Gastroesophageal sphincter (tissue), 4 donors: ENCODE measurements at places on chromosomes 13 and 19.

DNA sequence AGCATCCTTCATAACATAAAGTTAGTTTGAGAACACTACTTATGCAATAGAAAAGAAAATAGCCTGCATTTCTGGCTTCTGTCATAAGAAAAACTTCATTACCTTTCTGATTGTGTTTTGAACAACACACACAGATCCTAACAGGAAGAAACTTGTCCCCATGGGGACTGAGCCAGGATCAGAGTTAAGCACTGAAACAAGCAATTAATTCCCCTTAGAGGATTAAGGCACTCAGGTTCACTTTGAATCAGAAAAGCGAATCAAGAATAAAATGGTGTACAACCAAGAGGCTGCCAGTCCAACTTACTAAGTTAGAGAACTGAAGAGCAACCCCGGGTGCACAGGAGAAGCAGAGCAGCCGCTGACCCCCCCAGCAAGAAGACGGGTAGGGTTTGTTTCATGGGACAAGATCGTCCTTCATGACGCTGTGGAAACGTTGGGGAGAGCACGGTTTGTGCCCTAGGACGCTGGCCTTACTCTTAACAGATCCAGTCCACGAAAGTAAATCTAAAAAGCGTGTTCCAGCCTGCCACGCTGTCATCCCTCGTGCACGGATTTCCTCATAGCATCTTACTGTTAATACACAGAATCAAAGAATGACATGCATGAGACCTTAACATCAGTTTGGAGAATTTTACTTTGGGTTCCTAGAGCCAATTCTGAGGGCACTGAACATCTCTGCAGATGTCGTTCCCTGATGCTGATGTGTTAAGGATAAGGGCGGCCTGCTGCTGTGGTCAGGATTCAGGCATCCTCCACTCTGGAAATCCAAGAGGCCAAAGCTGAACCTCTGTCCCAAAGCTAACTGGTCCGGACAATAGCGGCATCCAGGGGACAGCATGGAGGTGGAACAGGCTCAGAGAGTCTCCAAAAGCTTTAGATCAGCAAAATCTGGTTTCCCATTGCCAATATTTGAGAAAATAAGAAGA lies 46.4 kb downstream of the GGACT start:
- ATAC-seq = no peak

- ATAC-seq = no peak
These were observed 468.0 kb downstream of the TSHZ3 start for GRCh38 chr19:30881281-30881680.

GRCh38 chr19:31352782-31353651 lies 3.8 kb upstream of the TSHZ3 start:
- ATAC-seq = no peak

- no peak for ATAC-seq
These were observed 6.0 kb upstream of the ZNF738 start for GRCh38 chr19:21352830-21353229.

DNA sequence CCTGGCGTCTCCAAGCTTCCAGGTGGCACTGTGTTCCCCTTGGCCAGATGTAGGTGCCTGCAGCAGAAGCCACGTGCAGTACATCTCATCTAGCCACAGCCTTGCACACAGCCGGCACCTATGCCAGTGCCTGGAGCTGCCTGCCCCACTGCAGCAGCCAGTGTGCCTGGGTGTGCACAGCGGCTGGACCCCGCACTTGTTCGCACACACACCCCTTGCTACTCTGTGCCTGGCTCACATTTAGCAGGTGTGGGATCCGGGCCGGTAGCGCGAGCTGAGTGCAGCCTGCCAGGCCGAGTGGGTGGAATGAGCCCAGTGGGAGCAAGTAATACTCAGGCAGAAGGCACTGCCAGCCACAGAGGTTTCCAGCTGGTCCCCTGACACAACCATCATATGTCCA lies 26.9 kb upstream of the RBM26 start:
- no peak for ATAC-seq

GRCh38 chr13:109166804-109167203 lies 537.4 kb downstream of the MYO16 start:
- no peak for ATAC-seq

DNA sequence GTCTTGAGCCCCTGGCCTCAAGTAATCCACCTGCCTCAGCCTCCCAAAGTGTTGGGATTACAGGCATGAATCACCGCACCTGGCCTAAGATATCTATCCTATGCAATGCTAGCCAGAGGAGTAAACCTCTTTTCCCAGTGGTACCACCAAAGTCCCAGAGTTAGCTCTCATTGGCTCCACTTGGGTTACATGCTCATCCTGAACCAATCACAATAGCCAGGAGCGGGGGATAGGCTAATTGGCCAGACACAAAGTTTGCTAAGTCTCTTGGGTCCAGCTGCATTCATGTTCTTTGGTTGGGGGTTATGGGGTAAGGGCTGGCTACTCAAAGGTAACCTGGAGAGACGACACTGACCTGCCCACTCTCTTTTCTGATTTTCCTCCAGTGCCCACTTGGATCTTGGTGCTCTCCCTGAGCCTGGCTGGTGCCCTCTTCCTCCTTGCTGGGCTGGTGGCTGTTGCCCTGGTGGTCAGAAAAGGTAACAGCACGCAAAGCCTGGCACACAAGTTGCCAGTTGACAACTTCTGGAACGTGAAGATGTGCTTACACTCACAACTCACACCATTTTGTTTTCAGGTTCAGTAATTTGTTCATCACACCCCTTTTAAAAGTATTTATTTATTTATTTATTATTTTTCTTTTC lies 7.8 kb downstream of the C19orf38 start:
- ATAC-seq = no peak

DNA sequence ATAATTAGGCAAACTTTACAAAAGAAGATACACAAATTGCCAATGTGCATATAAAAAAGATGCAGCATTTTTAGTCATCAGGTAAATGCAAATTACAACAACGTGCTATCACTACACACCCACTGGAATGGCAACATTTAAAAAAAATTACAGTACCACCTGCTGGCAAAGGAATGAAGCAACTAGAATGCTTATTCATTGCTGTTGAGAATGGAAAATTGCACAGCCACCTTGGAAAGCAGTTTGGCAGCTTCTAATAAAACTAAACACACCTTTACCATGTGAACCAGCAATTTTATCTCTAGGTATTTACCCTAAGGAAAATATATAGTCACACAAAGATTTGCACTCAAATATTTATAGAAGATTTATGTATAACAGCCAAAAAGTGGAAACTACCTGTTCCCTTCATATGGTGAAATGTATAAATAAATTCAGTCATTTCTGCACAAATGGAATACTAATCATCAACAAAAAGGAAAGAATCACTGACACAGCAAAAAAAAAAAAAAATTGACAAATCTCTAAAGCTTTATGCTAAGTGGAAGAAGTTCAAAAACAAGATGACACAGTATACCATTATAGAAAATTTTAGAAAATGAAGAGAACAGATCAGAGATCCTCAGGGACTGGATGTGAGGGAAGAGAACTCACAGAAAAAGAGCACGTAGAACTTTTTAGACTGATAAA lies 30.3 kb downstream of the OXGR1 start:
- ATAC-seq = no peak

GRCh38 chr19:9995084-9995483 lies 15.2 kb downstream of the COL5A3 start:
- ATAC-seq = no peak

- ATAC-seq = no peak
These were observed 8.2 kb downstream of the C3 start for GRCh38 chr19:6712231-6712630.

DNA sequence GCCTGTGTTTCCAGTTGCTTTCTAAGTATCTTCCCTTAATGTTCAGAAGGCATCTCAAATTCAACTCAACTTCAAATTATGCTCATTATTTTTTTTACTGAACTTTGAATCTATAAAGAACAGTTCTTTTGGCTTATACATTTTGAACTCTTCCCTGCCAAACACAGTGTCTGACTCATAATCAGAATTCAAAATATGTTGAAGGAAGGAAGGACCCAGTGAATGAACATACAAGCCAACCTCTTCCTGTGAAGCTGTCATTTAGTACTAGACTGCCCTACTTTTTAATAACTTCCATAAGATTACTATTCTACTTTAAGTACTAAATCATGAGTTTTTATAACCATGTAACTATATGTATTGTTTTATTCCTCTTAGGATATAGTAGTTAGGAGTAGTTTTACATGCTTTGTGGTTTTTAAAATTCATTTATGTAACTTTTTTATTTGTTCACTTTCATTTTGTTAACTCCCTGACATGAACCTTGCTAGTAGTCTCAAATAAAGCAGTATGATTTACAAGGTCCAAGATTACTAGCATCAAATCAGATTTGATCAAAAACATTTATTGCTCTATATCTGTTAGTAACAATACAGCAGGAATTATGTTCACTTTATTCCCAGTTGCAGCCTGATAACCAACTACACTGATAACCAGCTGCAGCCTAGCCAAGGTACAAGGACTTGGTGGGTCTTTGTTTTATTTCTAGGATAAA lies 6.4 kb downstream of the NUDT15 start:
- no peak for ATAC-seq

DNA sequence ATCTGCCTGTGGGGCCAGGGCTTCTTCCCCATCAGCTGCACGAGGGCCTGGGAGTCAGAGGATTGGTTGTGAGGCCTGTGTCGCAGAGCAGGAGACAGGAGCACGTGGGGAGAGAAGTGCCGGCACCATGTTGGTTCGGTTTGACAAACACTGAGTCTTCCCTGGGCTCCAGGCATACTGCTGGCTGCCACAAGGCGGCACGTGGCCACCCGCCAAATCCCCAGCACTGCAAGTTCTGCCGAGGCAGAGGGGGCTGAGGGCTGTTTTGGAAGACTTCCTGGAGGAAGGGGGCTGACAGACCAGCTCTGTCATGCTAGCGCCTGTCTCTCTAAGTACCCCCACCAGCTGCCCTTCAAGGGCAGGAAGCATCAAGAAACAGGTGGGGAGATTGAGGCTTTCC lies 9.5 kb downstream of the SHANK1 start:
- ATAC-seq = no peak

- no peak for ATAC-seq
These were observed 1204.5 kb upstream of the SLC10A2 start for GRCh38 chr13:104270731-104271130.

GRCh38 chr19:45027371-45027770 lies 11.5 kb upstream of the CLASRP start:
- ATAC-seq = no peak

DNA sequence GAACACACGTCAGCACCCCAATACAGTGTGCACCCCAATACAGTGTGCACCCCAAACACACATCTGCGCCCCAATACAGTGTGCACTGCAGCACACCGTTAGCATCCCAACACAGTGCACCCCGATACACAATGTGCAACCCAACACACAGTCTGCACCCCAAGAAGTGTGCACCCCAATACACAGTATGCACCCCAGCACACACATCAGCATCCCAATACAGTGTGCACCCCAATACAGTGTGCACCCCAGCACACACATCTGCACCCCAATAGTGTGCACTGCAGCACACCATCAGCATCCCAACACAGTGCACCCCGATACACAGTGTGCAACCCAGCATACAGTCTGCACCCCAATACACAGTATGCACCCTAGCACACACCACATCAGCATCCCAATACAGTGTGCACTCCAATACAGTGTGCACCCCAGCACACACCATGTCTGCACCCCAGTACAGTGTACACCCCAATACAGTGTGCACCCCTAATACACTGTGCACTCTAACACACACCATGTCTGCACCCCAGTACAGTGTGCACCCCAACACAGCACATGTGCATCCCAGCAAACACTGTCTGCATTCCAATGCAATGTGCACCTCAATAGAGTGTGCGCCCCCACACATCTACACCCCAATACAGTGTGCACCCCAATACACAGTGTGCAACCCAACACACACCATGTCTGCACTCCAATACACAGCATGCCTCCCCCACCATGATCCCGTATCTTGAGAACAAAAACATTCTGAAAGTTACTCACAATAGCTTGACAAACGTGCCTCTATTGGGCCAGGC lies 855 bp upstream of the CARS2 start:
- ATAC-seq = no peak

GRCh38 chr13:22964245-22964966 lies 216.4 kb upstream of the SGCG start:
- ATAC-seq = no peak

DNA sequence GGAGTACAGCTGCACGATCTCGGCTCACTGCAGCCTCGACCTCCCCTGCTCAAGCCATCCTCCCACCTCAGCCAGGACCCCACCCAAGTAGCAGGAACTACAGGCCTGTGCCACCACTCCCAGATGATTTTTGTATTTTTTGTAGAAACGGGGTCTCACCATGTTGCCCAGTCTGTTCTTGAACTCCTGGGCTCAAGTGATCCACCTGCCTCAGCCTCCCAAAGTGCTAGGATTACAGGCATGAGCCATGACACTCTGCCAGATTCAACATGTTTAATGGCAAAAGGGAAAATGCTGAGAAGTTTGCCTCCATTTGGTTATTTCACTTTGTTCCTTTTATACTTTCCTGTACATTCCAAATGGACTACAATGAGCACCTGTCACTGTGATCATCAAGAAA lies 65.8 kb downstream of the ZIC5 start:
- no peak for ATAC-seq

DNA sequence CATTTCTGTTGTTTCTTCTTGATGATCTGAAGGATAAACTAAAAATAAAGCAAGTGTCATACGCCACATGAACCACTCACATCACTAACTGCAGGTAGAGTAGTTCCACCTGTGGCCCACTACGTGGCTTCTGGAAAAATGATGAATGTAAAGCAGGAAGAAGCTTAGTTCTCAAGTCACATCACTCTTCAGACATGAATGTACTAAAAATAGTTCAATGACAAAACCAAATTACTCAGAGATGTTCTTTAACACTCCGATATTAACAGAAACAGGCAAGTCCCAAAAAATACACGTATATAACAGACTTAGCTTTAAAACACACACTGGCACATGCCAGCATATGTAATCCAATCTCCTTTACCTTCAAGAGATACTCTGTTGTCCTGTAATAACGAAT lies 21.6 kb downstream of the RAB20 start:
- no peak for ATAC-seq

GRCh38 chr19:16335226-16335625 lies 10.6 kb downstream of the KLF2 start:
- ATAC-seq = no peak

DNA sequence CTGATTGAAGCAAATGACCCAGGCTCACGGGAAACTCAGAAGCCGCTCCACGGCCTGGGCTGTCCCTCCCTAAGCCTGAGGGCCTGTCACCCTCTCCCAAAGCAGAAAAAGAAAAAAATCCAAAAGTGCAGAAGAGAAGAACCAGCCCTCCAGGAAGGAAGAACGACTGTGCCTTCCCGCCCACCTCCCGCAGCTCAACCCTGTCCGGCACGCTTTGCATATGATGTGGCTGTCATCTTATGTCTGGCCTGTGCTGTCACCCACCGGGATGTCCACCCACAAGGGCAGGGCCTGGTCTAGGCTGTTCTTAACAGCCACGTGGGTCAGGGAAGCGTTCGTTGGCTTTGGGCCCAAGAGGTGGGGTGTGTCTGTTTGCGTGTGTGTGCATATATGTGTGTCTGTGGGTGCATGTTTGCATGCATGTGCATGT lies 13.7 kb downstream of the ZBTB7A start:
- no peak for ATAC-seq

GRCh38 chr19:7992575-7992974 lies 12.9 kb downstream of the ELAVL1 start:
- ATAC-seq = no peak
